ENCODE measurements at places on chromosomes 4 and X.

DNA sequence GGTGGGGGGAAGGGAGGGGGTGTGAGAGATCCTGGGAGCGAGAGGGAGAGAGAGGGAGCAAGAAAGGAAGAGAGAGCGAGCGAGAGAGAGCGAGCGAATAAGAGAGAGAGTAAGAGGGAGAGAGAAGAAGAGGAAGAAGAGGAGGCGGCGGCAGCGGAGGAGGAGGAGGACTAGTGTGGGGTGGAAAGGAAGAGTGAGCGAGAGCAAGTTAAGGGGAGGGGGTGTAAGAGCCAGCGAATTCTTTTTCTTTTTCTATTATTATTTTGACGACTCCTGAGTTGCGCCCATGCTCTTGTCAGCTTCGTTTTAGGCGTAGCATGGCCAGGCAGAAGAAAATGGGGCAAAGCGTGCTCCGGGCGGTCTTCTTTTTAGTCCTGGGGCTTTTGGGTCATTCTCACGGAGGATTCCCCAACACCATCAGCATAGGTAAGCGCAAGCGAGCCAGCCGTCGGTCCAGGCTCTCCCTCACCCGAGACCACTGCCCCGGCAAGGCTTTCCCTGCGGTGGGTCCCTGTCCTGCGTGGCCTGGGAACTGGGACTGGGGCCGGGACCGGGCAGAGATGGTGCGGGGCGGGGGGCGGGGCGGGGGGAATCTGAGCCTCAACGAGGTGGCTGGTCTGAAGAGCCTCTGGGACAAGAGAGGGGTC is at the start of gene GRIA3:
TSS of gene GRIA3 (plus strand) at position 60 of the 647 bp plus-strand sequence. CDS start at position 318, 258 bp downstream.
- DNase-seq, result no peak

DNA sequence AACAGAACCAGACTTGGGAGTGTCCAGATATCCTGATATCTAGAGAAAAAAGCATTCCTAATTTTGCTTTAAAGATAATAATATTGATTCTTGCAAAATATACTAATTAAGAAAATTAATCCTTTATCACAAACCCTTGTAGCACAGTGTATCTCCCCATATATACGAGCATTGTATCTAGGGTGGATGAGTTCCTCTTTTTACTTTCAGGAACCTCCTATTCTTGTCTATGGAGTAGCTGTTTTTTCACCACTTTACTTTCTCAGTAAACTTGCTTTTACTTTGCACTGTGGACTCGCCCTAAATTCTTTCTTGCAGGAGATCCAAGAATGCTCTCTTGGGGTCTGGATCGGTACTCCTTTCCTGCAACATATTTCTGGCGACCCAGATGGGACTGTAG is 103.9 kb downstream of the GLUD2 start:
- no peak for DNase-seq

DNA sequence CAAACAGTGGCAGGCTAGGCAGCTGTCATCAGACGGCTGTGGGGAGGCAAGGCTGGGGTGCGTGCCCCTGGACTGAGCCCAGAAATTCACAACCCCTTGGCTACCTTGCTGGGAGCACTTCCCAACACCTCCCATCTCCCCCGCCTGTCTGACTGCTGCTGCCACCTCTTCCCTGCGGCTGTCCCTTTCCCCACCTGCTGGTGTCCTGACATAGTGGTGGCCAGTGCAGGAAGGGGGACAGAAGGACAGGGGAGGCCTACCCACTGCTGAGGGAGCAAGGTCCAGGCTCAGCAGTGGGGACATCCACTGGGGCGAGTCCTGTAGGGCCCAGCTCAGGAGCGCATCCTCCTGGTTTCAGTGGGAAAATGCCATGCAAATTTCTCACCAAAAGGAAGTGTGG is 3.4 kb downstream of the ABCD1 start:
- no peak for DNase-seq

DNA sequence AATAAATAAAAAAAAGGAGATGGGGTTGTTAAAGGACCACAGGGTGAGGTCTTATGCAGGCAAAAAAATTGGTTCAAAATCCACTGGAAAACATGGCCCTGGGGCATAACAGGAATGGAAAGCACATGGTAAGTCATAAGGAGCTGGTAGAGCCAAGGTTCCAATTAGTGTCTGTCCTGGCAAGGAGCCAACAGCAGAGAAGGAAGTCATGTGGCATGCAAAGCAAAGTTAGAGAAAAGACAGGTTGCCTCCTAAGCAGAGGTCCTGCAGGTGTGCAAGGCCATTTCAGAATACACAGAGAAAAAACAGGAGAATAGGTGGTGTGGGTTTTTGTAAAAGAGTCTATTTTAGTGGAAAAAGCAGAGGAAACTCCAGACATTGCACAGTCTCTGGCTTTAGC is 1881.7 kb downstream of the ARAP2 start:
- no peak for DNase-seq

DNA sequence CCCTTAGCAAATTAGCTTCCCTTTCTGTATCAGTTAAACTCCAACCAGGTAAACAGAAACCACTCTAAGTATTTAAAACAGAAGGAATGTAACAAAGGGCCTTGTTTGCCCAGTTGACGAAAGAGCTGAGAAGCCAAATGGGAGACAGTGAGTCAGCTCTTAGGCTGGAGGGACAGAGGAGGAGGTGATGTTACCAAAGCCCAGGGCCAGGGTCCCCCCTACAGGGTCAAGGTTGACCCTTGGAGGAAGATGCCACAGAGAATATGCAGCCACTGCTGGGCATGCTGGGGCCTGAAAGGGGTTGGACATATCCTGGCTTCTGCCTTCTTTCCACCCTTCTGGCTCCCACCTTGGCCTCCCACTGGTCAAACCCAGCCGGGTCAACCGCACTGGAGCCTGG is 38.3 kb upstream of the LGI2 start:
- no peak for DNase-seq

DNA sequence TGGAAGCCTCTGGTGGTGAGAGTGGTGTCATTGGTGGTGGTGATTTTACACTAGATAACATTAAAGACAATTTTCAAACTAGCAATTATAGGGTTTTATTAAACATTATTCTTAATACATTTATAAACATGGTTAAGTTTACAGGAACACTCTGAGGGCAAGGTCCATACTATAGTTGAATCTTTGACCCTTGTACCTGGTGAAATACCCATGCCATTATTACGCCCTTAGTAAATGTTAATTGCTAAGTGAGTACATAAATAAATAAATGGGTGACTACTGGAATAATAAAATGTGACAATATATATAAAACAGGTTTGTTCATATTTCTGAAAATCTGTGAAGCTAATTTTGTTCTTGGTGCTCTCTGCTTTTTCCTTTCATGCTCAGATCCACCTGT is 13.6 kb upstream of the CLNK start:
- no peak for DNase-seq

GRCh38 chr4:86319390-86319789 is 40.5 kb downstream of the MAPK10 start:
- no peak for DNase-seq

All from stimulated activated CD8-positive, alpha-beta memory T cell treated with anti-CD3 and anti-CD28 coated beads, Interleukin-12 subunit alpha, Interleukin-12 subunit beta, amount 100 ng/mL, for 4 hours (primary cell).